ENCODE measurements at places on chromosomes 11 and 22.

DNA sequence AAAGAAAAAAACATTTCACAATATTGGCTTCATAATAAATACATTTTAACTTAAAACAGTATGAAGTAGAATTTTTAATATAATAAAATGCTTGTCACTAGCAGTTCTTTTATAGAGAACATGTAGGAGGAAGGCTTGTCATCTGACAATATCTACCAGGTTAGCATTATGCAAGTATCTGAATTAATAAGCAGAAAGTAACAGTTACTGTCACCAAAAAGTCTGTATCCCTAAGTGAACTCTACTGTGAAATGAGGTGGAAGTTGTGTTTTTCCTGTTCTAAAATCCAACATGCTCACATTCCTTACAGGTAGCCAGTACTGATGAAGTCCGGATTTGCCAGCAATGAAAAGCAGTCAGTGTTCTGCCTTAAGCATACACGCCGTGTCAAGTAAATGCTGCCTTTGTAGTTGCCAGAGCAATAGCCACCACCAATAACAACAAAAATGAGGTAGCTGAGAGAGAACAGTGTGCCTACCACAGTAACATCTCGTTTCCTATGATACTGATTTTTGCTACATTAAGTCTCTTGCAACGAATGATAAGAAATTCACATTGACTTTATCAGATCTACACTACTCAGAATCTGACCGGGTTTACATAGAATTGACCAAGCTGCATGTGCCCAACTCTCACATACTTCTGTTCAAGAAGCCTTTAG lies 95.5 kb downstream of the SIK3 start:
- DNase-seq, result no peak

- DNase-seq, result no peak
Observed at GRCh38 chr11:37040921-37041320, 442.9 kb upstream of the RAG2 start.

DNA sequence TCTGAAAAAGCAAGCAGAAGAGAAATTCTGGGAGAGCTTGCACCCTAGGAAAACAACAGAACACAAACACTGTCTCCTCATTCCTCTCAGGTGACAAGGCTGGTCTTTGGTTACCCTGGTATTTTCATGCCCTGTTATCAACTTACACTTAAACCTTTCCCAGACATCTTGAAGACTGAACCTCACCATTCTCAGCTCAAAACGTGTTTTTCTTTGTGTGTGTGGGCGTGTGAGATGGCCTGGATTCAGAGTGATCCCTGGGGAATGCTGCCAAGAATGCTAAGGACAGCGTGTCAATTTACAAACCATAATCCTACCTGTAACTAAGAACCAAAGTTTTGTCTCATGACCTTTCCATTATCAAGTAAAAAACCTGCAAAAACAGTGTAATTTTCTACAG lies 33.3 kb downstream of the ELF5 start:
- DNase-seq, result peak; percentile 38

GRCh38 chr11:575313-575995 lies 816 bp upstream of the PHRF1 start:
- DNase-seq, result peak; percentile 32

DNA sequence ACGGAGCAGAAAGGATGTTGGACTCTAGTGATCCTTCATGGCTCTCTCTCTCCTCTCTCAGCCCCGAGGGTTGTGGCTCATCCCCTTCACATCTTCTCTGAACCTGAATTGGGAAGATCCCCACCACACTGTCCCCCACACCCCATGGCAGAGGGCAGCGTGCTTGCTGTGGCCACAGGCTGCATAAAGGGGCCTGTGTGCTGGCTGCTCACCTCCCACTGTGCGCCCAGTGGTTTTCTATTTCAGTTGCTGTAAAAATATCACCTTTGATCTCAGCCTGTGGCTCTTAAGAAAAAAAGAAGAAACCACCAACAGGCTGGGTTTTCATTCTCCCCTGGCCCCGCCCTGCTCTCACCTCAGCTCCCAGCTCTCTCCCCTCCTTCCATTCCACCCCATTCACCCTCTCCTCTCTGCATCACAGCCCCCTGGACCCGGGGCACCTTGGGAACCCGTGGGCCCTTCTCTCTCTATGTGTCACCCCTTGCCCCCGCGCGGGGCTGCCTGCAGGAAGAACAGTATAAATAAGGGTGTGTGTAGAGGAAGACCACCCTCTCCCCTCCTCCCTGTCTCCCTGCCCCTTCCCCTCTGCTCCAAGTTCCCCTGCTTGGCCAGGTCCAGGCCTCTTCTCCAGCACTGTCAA lies 25.8 kb upstream of the WNT11 start:
- DNase-seq, result peak; percentile 45

DNA sequence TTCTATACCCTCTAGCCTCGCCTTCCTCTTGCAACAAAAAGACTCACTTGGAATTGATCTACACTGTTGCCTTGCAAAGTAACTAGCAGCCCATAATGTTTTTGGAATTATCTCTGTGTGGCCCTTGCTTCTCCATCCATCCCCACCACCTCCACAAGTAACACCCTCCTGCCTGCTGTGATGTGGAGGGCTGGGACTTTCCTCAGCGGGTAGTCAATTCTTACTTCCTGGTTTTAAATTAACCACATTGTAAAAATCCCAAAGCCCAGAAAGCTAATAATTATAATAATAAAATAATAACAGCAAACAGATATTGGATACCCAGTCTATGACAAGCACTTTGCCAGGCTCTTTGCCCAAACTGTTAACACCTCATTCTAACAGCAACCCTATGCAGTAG lies 40.8 kb upstream of the GALNT18 start:
- no peak for DNase-seq

DNA sequence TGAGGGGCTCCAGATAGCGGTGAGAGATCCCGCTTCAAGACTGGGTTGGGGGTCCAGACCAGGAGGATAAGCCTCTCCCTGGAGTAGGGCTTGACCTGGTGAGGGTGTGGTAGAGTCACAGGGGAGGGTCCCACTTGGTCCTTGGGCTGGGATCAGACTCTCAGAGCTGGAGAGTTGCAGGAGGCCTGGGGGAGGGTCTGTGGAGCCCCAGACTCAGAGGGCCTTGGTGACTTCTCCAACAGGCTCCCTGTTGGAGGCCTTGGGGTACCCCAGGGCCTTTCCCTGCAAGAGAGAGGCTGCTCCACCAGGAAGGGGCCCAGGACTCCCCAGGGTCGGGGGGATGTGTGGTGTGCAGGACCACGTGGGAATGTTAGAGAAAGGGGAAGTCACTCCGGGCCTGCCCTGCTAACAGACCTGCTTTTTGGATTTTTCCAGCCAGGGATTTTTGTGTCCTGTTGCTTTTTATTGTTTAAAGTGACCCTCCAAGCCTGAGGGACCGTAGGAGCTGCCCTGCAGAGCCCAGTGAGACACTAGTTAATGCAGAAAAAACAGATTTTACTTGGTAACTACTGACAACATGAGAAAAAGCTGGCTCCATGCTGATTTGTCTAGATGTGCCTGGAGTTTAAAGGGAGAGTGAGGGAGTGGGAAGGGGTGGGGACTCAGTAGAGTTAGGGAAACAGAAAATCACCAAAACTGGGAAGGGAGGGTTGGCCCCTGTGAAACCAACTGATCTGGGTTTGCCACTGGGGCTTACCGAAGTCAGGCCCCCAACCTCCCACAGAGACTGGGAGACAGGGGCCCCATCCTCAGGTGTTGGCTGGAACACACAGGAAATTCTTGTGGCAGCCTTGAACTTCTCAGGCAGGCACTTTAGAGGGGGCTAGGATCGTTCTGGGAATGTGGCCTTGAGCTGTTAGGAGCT lies 801 bp upstream of the TXNRD2 start:
- peak; percentile 85 for DNase-seq

GRCh38 chr11:117823294-117823945 lies 1.1 kb downstream of the FXYD2 start:
- no peak for DNase-seq

DNA sequence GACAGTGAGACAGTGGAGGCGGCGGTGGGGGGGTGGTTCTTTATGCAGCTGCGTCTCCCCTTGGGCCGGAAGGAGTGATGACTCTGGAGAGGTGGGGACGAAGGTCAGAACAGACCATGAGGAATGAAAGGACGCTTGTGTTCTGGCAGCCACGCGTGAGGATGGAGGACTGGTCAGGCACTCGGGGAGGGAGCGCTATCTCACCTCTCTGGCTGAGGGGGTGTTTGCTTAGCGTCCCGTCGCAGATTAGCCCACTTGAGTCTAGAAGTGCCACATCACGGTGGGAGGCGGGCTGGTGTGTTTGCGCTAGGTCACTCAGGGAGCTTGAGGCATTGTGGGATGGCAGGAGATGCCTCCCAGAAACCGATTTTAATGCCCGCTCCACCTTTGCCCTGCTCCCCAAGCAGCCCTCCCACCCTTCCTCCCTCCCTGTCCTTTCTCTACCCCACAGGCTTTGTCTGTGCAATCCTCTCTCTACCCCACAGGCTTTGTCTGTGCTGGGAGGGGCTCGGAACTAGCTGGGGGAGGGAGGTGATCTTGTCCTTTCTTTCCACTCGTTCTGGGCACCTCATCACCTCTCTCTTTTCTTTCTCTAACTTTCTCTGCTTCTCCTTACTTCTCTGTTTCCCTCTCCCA lies 97.8 kb downstream of the PKNOX2 start:
- peak; percentile 31 for DNase-seq

DNA sequence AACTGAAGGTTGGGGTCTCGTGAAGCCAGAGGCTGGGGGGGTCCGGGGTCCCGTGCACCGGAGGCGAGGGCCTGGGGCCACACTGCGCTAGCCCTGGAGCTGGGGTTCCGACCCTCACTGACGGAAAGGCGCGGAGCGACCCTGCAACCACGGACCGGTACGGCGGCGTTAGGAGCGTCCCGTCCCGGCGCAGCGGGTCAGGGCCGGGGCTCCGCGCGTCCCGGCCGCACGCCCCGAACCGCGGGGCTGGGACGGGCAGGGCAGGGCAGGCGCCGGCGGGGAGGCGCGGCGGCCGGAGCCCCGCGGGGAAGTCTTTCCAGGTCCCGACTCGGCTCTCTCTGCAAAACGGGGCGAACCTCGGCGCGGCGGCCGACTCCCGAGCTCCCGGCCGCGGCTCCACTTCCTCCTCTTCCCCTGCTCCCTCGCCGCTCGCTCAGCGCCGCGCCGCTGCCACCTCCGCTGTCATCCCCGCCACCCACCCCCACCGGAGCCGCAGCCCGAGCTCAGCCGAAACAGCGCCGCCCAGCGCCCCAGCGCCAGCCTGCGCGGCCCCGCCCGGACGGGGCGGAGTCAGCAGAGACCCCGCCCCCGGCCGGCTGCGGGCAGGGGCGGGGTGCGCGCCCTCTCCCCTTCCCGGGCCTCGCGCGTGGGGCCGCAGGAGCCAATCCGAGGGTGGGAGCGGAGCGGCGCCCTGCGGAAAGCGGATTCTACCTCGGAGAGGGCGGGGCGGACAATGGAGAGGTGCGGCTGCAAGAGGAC lies at the start of gene GDPD5:
TSS of gene GDPD5 (minus strand) at position 509 of the 759 bp plus-strand sequence. CDS start 48,206 bp downstream, outside the sequence.
- DNase-seq, result peak; percentile 70

DNA sequence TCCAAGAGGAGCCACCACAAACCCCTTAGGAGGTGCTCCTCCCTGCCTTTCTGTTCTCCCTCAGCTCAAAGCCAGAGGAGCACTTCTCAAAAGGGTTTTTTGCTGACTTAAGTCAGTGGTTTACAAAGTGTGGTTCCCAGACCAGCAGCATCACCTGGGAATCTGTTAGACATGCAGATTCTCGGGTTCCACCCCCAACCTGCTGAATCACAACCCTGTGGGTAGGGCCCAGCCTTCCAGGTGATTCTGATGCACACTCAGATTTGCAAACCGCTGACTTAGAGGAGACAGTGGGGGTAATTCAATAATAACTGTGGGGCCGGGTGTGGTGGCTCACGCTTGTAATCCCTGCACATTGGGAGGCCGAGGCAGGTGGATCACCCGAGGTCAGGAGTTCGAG lies 22.8 kb downstream of the CREB3L1 start:
- no peak for DNase-seq

DNA sequence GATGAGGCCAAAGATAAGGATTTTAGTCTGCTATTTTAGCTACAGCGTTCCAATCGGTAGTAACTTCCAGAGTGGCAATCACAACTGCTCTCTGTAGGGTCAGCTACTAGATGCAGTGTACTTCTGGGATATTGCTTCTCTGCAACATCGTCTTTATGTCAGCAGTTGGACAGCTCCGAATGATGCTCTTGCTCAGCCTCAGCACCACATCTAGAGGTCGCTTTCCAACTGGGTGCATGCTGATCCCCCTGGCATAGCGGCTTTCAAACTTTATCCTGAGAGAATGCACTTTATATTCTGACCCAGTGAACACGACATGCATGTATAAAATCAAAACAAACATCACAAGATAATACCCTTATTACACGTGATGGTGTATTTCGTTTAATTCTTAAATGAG lies 219.6 kb downstream of the C11orf87 start:
- peak; percentile 59 for DNase-seq

GRCh38 chr11:94184846-94185245 lies 56.2 kb downstream of the PANX1 start:
- no peak for DNase-seq

GRCh38 chr11:110866081-110866480 lies 153.8 kb upstream of the ARHGAP20 start:
- no peak for DNase-seq

DNA sequence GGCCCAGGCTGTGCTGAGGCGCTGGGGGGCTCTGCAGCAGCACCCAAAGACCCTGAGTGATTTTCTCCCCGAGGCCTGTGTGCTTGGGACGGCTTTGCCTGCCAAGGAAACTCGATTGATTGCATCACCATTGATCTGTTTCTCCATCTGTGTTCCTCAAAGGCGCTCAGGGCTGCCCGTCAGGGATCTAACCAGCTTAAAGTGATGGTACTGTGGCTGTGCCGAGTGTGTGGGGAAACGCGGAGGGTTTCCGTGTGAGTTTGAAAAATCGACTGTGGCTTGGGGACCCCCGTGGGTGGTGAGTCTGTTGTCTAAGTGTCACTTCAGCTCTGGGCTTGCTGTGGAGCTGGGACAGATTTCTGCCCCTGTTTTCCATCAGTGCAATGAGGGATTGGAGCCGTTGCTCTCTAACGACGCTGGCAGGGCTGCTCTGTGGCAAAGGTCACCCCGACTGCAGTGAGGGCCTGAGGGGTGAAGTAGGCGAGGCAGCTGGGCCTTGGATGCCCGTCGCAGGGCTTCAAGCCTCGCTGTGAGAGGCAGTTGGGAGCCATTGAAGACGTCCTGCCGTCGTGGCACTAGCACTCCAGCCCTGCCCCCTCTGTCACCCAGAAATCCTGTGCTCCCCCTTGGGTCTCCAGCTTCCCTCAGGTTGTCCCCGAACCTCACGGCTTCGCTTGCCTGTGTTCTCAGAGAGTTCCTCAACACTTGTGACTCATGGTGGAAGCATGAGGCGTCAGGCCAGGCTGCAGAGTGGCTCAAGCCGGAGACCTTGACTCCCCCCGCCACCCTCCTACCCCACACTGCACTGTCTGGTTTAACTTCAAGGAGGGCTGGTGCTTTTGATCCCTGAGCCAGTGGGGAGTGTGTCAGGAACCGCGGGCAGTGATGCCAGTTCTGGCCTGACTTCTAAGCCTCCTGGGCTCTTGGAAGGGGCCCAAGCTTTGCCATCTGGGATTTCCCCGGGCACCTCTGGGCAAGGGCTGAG lies 21.8 kb downstream of the CACNA1I start:
- DNase-seq, result peak; percentile 80

- no peak for DNase-seq
Observed at GRCh38 chr22:39949964-39950737, 10.0 kb upstream of the TMA7B start.

- DNase-seq, result peak; percentile 80
Observed at GRCh38 chr22:40898850-40899357, 37.0 kb upstream of the DNAJB7 start.

- peak; percentile 74 for DNase-seq
Observed at GRCh38 chr11:105673089-105673488, 63.2 kb downstream of the GRIA4 start.
